ENCODE measurements at places on chromosomes 5 and 9. TPM values are rescaled to one million over a fixed set of nuclear protein-coding genes. Genes with fewer than 3 reads are reported as not detected.

STOM gene
- total RNA-seq: 157 TPM

GPR151 gene
- total RNA-seq: not detected

ACSL6 gene
- total RNA-seq: 0.07 TPM

WNK2 gene
- total RNA-seq: not detected

CDX1 gene
- not detected for total RNA-seq

C5orf52 gene
- not detected for total RNA-seq

C5orf58 gene
- not detected for total RNA-seq

SLC25A48 gene
- not detected for total RNA-seq

DRD1 gene
- not detected for total RNA-seq

PCDHA8 gene
- total RNA-seq: not detected

MED27 gene
- 30.2 TPM for total RNA-seq

SH2D3C gene
- total RNA-seq: 1.7 TPM

IL4 gene
- not detected for total RNA-seq

LCN9 gene
- total RNA-seq: not detected

PPP3R2 gene
- not detected for total RNA-seq

SMU1 gene
- 22.9 TPM for total RNA-seq
